ENCODE measurements at places on chromosomes 13 and 19. TPM values are rescaled to one million over a fixed set of nuclear protein-coding genes. Genes with fewer than 3 reads are reported as not detected.

GRCh38 chr19:31074199-31075125, 274.8 kb downstream of the TSHZ3 start:
- DNase-seq: no peak

Gene KLHL26
- 5.8 TPM for total RNA-seq

Gene CCDC122
- 4.5 TPM for total RNA-seq

DNA sequence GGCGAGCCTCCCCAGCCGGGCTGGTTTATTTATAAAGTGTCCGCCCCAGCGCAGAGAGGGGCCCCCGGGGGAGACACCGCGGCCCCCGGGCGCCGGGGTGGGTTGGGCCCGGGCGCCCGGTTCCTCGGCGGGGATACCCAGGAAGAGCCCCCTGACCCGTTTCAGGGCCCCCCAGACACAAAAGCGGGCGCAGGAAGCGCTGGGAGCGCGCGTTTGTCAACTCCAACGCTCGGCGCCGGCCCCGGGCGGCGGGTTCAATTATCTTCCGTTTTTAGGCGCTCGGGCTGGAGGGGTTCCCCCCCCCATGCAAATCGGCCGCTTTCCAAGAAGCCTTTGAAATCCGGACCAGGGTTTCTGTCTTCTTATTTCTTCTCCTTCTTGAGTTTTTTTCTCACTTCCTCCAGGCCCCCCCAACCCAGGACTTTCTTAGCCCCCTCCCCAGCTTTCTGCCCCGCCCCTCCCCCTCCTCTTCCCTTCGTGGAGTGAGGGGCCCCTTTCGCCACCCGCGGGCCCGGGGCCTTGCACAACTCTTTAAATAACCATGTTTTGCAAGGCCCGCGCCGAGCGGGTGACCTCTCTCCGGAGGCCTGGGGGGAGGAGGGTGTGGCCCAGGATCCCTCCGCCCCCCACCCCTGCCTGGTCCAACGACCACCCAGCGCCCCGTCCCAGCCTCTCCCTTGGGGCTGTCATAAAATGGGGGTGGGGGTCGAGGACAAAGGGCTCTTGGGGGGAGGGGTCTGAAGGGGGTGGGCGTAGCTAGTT, 935 bp downstream of the ARID3A start:
- DNase-seq: peak; percentile 71

Gene MEX3D
- total RNA-seq: 9.3 TPM
